ENCODE measurements at places on chromosomes 2 and 18.

GRCh38 chr2:30947686-30948085 lies 140.4 kb upstream of the CAPN13 start:
- DNase-seq: no peak

DNA sequence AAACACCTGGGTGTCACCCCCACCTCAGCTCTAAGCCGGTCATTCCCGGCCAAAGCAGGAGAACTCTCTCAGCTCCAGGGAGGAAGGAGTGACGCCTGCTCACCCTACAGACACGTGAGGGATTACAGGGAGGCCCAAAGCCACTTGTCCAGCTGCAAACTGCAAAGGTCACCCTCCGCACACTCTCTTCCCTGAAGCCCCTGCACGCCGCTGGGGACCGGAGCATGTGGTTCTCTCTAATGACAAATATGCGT lies 108.0 kb upstream of the ID2 start:
- DNase-seq: no peak

DNA sequence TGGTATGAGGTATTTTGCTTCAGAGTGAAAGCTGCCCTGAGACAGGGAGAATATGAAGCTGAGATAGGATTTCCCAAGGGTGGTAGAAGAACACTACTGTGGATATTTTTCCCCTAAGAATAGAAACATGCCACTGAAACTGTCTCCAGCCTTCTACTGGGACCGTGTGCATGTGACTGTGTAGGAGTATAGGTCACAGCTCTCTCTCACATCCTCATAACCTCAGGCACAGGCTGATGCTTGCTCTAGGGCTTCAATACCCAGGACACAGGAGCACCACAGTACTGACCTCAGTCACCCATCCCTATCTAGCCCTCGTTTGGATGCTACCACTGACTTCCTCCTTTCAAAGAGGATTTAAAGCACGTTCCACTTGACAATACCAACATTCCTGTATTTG lies 67.2 kb downstream of the REV1 start:
- DNase-seq: no peak

DNA sequence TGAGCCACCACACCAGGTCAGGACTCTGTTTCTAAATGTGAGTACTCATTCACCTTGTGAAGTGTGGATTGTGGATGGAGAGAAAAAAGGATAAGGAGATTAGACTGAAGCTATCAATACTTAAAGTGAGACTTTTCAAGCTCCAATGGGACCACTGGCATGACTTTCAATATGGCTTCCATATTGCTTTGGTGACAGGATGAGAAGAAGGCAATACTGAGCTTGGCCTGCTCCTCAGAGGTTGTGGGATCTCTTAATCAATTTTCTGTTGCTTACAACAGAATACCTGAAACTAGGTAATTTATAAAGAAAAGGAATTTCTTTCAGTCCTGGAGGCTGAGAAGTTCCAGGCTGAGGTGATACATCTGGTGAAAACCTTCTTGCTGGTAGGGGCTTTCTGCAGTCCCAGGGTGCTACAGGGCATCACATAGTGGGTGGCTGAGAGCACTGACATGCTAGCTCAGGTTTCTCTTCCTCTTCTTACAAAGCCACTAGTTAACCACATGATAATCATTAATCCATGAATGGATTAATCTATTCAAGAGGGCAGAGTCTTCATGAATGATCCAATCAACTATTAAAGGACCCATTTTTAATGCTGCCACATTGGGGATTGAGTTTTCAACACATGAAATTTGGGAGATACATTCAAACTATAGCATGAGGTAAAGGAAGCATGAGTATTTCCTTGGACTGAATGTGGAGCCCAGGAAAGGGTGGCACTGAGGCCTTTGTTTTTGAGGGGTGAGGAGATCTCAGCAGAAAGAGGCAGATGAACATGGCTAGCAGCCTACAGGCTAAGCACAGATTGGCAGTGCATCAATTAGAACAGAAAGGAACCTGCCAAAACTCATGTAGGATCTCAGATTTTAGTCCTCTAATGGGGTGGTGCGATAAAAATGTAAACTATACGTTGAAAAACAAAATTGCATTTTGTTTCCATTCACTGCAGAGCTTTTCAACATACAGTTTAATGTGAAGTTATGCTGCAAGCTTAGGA lies 274.5 kb downstream of the PIK3C3 start:
- no peak for DNase-seq

DNA sequence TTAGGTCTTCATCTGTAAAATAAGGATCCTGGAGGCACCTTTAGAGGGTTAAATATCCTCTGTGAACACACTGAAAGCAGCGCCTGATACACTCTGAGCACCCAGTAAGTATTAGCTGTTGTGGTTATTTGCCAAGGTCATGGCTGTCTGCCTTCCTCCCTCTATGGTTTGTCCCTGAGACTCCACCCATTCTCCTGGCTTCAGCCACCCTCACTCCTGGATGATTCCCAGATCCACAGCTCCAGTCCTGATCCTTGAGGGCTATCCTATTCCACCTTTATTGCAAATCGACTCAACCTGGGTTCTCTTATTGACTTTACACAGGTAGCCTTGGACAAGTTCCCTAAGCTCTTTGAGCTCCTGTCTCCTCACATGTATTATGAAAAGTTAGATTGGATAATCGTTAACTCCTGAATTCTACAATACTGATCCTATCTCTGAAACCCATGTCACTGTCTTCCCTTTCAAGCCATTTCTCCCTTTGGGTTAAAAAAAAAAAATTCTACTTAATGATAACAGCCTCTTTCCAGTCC lies 162.3 kb downstream of the LAMA3 start:
- no peak for DNase-seq

- DNase-seq: no peak
These were observed 480.2 kb upstream of the CHST9 start for GRCh38 chr18:27665264-27665799.

DNA sequence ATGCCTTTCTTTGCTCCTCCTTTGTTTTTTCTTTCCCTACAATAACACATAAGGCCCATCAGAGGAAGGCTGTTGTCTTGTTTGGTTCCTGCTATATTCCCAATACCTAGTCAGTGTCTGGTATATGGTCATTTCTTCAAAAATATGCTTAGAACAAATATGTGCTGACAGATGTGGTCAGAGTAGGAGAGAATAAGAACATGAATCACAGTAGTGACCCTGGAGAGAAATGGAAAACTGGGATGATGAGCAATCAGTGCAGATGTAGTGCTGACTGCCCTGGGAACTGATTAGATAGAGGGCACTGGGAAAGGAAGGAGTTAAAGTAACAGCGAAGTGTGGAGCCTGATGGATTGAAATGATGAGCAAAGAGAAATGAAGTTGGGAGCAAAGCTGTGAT lies 189.4 kb upstream of the LHCGR start:
- DNase-seq: no peak

DNA sequence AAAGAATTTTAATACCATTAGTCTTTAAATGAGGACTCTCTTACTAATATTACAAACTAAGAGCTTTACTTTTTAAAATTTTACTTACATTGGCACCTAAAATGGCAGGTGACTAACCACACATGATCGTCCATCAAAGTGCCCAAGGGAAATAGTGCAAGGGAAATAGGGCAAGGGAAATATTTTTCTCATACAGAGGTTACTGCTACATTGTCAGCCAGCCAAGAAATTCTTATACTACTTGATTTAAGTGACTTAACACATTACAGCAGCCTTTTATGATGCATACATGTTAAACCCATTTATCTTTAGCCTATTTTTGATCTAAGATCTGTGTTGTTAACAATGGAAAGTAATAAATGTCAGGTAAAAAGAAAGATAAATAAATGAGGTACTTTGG lies 587.2 kb upstream of the PKDCC start:
- no peak for DNase-seq

GRCh38 chr2:98793897-98794830 lies 63.2 kb upstream of the MGAT4A start:
- no peak for DNase-seq
